Renal pelvis (tissue), 12 donors: ENCODE measurements at places on chromosomes 12 and 14.

- no peak for DNase-seq
Observed at GRCh38 chr12:82910246-82910893, 223.7 kb downstream of the TMTC2 start.

DNA sequence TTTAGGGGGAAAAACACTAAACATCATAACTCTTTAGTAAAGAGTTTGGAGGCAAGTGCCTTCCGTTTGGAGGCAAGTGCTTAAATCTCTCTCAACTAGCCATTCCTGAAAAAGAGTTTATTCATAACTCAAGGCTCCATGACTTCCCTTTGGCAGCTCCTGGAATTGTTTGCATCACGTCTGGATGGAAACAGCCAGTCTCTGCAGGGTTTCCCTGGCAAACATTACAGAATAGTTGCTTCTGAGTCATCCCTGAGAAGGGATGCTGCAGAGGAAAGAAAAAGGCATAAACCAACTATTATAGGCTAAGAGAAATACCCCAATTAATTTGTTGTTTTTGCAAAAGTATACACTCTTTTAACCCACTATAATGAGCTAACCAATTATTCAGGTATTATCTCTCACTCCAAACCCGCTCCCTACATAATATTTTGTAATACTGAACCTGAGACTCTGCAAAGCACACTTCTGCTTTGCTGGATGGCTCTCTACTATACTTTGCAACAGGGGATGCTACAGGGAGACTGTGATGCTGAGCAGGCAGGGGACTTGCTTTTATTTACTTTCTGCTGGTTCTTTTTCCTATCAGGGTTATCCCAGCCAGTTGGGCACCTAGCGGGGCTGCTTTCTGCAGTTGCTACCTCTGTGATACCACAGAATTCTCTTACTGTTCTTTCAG lies 497.7 kb downstream of the FUT8 start:
- no peak for DNase-seq

GRCh38 chr14:100710826-100711462 lies 15.7 kb upstream of the DLK1 start:
- no peak for DNase-seq

DNA sequence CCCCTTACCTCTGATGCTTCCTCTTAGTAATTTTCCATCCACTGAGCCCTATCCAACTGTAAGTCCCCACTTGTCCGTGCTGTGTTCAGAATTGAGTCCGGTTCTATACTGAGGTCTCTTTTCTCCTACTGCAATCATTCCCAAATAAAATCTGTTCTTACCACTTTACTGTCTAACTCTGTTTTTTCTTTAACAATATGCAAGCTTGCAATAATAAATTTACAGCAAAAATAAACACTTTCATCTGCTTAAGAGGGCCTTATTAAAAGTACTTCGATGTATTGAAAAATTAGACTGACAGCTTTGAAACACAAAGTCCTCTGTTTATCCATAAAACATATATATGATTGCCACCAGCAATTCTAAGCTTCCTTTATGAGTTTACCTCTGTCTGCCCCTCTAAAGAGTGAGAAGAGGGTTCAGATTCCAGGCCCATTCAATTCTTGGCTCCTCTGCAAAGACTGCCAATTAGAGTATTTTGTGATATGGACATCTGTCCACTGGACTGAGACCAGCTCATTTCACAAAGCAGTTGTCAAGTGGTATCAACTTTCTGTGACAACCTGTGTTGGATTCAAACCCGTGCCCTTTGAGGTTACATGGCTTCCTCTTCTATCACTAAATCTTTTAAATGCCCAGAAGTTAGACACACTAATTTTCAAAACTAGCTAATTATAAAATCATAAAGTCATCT lies 39.9 kb upstream of the G2E3 start:
- DNase-seq = no peak

DNA sequence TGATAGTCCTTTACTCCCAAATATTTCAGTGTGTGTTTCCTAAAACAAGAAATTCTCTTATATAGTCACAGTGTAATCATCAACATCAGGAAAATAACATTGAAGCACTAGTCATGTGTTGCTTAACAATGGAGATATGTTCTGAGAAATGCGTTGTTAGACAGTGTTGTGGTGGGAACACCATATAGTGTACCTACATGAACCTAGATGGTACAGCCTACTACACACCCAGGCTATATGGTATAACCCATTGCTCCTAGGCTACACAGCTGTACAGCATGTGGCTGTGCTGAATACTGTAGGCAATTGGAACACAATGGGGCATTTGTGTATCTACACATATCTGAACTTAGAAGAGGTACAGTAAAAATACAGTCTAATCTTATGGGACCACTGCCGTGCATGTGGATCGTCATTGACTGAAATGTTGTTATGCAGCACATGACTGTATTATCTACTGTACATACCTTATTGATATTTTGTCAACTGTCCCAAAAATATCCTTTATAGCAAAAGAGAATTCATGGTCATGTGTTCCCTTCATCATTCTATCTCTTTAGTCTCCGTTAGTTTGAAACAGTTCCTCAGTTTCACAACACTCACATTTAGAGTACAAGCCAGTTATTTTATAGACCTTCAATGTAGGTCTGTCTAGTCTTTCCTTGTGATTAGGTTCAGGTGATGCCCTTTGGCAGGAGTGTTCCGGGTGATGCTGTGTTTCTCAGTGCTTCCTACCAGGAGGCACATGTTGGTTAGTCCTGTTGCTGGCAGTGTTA lies 109.7 kb downstream of the SLC25A47 start:
- no peak for DNase-seq

DNA sequence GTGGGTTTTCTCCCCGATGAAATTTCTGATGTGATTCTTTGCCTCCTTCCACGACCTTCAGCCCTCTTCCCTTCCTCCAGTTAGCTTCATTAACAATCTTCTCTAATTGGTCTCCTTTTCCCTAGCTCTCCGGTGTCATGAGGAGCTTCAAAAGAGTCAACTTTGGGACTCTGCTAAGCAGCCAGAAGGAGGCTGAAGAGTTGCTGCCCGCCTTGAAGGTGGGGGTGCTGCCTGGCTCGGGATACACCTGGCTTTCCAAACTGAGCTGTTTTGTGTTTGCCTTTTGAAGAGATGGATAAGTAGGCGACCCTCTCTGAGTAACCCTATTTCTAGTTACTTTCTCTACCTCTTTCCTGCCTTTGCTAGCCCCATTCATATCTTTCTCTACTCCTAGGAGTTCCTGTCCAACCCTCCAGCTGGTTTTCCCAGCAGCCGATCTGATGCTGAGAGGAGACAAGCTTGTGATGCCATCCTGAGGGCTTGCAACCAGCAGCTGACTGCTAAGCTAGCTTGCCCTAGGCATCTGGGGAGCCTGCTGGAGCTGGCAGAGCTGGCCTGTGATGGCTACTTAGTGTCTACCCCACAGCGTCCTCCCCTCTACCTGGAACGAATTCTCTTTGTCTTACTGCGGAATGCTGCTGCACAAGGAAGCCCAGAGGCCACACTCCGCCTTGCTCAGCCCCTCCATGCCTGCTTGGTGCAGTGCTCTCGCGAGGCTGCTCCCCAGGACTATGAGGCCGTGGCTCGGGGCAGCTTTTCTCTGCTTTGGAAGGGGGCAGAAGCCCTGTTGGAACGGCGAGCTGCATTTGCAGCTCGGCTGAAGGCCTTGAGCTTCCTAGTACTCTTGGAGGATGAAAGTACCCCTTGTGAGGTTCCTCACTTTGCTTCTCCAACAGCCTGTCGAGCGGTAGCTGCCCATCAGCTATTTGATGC lies 797 bp downstream of the ESPL1 start:
- DNase-seq = no peak

- no peak for DNase-seq
Observed at GRCh38 chr14:90188588-90188987, 67.8 kb upstream of the PSMC1 start.
